Left ventricle myocardium superior (tissue), 1 donor: ENCODE measurements at places on chromosomes 3 and 15.

DNA sequence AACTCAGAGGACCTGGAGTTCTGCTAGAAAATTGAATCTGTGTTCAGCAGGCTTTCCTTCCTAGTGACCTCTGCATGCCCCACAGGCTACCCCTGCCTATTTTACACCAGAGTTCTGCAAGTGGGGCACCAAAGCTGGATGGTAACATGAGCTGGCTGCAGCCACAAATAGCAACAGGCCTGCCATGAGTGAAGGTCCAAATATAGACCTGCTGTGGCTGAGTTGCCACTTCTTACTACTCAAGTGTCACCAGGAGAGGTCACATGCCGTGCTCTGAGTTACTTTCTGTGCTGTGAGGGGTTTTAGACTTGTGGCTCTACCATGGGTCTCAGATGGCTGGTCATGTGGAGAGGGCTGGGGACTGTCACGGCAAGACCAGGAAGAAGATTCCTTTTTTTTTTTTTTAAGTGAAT, at the start of gene FSD2:
Gene FSD2 (minus strand): TSS at position 76 of the 413 bp plus-strand sequence. CDS start 18,679 bp downstream, outside the sequence.
- peak; percentile 67 for DNase-seq

DNA sequence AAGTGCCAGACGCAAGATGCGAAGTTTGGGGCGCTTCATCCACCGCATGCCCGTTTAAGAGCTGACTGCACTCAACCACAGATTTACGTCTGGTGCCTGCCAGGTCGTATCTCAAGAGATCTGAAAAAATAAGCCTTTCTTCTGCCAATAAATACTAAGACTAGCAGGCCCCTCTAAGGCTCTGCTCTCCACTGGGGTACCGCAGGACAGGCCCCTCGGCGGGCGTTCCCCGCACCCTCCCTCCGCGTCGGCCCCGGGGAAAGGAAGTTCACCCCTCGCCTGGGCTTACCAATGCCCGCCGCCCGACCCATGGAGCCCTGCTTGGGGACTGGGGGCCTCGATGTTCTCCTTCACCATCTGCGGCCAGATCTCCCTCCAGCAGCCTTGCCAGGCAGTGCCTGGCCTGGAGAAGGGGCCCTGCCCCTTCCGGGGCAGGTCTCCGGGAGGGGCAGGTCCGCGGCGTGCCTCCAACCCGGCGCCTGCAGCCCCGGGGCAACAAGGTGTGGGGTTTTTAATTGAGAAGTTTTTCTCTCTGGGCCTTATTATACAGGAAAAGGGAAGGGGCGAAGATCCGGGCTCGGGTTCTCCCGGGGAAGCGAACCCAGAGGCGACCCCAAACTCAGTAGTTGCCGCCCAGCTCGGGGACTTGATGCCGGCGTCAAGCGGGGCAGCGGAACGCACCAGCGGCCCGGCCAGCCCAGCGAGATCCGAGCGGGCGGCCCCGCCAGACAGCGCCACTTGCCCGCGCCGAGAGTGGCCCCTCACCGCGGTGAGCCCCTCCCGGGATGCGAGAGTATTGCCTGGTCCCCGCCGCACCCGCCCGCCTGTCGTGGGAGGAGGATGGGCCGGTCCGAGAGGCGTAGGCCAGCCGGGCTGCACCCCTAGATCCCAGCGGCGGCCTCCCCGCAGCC, 735 bp downstream of the GOLGA8B start:
- peak; percentile 54 for DNase-seq

- DNase-seq, result no peak
Observed at GRCh38 chr3:177041730-177042551, 155.3 kb downstream of the TBL1XR1 start.

- DNase-seq, result no peak
Observed at GRCh38 chr3:172911142-172911541, 160.6 kb downstream of the ECT2 start.

DNA sequence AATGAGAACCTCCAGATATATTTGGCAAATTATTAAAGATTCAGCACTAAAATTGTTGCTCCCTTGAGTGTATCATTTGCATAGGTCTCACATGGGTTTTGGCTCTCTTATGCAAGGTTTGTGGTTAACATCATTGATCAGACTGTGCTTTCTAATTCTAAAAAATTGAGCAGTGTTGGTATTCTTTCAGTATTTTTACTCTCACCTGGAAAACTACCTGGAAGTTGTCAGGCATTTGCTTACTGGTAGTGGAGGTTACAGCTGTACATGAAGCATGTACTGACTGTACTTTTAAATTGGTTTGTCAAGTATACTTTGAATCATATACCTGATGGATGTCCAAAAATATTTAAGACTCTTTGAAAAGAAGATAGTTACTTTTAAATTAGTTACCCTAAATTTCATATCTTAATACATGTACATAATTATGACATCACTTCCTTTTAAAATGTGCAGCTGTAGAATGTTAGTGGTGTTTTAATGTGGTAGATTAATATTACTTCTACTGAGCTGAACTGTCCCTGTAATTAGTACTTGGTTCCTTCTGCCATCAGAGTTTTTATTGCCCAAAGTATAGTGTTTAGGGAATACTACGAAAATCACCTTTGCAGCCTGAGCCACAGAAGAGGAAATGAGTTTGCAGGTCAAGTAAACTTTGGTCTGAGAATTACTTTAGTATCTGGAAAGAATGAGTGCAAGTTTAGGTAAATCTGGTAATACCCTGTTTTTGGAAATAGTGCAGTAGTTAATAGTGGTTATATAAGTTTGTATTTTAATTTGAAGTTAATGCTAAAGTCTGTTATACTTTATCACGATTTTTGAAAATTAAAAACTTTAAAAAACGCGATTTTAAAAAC, 2.8 kb downstream of the CHD2 start:
- no peak for DNase-seq

DNA sequence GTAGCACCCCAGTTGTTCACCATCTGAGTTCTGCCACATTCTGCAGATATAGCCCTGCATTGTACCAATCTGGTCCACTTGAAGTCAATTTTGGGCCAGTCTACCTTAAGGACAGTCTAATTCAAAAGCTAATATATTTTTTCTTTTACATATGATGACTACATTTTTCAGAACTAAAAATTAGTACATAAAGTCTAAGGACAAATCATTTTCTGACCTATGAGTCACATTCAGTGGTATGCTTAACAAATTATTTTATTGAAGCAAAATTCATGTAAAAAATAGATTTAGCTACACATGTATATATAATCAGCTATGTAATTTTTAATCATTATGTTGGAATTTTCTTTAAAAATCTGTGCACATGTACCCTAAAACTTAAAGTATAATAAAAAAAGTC, 52.1 kb upstream of the IL12A start:
- DNase-seq, result no peak

GRCh38 chr15:67110361-67110781, 45.0 kb downstream of the SMAD3 start:
- no peak for DNase-seq

DNA sequence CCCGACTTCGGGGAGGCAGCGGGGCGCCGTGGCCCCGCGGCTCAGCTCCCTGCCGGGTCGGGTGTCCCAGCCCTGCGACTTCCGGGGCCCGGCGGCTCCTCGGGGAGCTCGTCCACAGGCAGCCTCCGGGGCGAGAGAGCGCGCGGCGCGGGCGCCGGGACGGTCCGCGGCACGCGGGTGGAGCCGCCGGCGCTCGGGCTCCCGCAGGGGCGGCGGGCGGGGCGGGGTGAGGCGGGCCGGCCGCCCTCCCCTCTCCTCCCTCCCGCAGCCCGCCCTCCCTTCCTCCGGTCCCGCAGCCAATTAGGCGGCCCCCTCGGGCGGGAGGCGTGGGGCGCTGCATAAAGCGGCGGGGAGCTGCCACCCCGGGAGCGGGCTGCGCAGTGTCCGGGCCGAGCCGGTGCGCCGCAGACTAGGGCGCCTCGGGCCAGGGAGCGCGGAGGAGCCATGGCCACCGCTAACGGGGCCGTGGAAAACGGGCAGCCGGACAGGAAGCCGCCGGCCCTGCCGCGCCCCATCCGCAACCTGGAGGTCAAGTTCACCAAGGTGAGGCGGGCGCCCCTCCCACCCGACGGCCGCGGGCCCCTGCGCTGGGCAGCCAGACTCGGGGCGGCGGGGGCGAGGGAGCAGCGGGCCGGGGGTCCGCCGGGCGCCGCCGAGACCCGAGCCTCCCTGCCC, at the start of gene ALDH1A3:
Gene ALDH1A3 (plus strand): TSS at position 368 of the 675 bp plus-strand sequence. CDS start 77 bp downstream, at position 445.
- DNase-seq, result peak; percentile 68
